Stimulated activated CD8-positive, alpha-beta memory T cell treated with anti-CD3 and anti-CD28 coated beads, Interleukin-7, amount 100 ng/mL, for 1 hour (primary cell): ENCODE measurements at places on chromosomes 4 and X.

GRCh38 chr4:98773638-98774037 lies 115.2 kb upstream of the TSPAN5 start:
- DNase-seq, result no peak

DNA sequence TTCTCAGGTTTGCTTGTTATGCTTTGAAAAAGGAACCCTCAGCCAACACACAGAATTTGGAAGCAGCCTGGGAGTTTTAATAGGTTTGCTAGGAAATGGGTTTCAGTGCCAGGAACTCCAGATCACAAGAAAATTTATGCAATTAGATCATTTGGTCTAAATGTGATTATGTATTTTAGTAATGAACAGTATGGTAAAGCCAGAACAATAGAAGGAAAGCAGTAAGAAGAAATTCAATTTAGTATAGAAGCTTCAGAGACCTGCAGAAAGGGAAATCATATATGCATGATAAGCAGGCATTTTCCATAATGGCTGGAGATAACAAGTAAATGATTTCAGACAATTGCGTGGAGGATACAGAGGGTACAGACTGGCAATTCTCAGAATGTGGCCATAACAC lies 184.7 kb downstream of the KCNIP4 start:
- no peak for DNase-seq

DNA sequence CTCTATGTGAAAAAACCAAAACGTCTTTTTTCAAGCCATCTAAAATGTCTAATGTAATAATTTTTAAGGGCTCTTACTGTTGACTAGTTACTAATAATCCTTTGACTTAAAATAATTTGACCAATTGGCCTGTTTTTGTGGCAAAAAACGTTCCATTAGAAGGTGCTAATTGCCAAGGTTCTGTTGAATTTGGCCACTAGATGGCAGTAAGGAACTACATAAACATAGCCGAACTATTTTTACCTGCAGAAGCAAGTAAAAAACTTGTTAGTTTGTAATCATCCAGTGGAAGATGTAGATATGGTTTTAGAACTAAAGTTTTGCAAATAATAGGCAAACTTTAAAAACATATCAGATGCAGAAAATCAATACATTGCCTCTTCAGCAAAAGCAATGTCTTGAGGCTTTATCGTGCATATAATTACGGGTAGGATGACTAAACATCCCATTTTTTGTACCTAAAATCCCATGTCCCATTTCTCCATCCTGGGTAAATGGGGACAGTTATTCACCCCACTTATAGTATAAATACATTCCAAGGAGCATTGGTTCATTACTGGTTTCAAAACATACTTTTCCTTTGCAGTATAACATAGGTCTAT lies 57.6 kb downstream of the PROM1 start:
- DNase-seq, result no peak

GRCh38 chr4:97646997-97647396 lies 496.3 kb downstream of the STPG2 start:
- no peak for DNase-seq

DNA sequence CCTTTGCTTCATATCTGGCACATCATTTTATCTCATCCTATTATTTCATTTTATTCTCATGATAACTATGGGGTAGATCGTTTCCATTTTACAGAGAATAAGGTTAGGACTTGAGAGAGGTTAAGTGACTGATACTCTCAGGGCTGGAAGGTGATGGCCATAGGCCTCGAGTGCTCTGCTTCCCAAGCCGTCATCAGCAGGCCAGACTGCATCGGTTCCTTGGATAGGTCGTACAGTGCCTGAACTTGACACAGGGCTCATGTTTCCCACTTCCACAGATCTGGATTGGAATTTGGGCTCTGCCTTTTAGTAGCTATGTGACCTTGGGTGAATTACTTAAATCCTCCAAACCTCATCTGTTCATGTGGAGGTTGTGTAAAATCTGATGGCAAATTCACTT lies 81.4 kb downstream of the TMEM131L start:
- DNase-seq, result no peak

DNA sequence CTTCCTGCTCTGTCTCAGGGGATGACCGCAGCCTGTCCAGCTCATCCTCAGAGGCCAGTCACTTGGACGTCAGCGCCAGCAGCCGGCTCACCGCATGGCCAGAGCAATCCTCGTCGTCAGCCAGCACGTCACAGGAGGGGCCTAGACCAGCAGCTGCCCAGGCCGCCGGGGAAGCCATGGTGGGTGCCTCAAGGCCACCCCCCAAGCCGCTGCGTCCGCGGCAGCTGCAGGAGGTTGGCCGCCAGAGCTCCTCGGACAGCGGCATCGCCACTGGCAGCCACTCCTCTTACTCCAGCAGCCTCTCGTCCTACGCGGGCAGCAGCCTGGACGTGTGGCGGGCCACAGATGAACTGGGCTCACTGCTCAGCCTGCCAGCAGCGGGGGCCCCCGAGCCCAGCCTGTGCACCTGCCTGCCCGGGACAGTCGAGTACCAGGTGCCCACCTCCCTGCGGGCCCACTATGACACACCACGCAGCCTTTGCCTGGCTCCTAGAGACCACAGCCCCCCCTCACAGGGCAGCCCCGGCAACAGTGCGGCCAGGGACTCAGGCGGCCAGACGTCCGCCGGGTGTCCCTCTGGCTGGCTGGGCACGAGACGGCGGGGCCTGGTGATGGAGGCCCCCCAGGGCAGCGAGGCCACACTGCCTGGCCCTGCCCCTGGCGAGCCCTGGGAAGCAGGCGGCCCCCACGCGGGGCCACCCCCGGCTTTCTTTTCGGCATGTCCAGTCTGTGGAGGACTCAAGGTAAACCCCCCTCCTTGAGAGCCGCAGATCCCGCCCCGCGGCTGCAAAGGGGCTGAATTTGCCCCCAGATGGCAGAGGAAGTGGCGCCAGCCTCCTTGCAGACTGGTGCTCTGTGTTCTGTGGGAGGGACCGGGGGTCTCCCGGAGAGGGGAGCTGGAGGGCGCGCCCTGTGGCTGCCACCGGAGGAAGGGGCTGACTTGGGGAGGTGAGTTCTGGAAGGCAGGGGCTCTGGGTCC lies 29.9 kb downstream of the DOK7 start:
- DNase-seq, result no peak

DNA sequence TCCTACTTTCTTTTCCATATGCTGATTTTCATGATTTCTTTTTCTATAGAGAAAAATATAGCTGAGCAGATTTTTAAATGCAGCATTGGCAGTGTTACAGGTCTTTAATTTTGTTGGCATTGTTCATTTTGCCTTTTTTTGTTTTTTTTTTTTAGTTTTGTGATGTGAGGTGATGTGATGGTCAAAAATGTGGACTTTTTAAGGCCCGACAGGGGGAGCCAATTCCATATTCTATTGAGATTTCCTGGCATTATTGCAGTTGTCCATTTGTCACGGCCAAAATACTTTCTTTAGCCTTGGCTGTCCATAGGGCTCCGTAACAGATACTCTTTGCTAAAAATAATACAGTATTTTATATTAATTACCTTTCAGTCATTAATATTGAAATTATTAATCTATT lies 47.8 kb downstream of the SLIT2 start:
- DNase-seq, result no peak

GRCh38 chr4:147535124-147535523 lies 54.2 kb downstream of the EDNRA start:
- DNase-seq, result no peak

- DNase-seq, result no peak
Observed at GRCh38 chr4:69518538-69519198, 23.0 kb upstream of the UGT2B4 start.

GRCh38 chr4:68883870-68884269 lies 67.7 kb downstream of the UGT2A3 start:
- no peak for DNase-seq

DNA sequence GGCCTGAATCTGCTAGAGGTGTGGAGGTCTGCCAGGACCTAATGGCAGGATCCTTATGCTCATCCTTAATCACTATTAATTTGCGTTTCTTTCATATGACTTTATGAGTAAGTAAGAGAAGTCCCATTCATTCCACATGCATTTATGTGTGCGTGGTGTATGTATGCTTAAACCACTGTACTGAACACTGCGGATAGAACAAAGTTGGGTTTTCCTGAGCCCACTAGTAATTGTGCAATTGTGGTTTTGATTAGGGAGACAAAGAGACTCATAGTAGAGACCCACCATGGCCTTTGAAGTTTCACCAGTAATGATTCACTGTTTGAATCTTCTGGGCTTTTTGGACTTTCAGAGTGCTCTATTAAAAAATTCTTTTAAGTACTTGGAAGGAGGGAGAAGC lies 498.5 kb upstream of the DIPK2B start:
- no peak for DNase-seq

DNA sequence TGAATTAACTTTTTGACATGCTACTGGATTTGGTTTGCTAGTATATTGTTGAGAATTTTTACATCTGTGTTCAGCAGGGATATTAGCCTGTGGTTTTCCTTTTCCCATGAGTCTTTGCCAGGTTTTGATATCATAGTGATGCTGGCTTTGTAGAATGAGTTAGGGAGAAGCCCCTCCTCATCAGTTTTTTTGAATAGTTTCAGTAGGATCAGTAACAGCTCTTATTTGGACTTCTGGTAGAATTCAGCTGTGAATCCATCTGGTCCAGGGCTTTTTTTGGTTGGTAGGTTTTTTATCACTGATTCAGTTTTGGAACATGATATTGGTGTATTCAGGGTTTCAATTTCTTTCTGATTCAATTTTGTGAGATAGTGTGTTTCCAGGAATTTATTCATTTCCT lies 790.4 kb upstream of the GRID2 start:
- DNase-seq, result no peak

GRCh38 chrX:84064814-84065213 lies 123.2 kb downstream of the RPS6KA6 start:
- DNase-seq, result no peak

DNA sequence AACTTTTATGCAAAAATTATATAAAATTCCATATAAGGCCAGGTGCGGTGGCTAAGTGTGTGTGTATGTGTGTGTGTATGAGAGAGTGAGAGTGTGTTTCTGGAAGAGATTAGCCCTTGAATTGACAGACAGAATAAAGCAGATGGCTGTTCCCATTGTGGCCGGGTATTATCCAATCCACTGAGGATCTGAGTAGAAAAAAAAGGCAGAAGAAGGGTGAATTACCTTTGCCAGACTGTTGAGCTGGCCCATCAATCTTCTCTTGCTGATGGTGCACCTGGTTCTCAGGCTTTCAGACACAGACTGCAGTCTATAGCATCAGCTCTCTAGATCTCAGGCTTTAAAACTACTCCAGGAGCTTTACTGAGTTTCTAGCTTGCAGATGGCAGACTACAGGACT lies 92.2 kb upstream of the SLIT2 start:
- no peak for DNase-seq

DNA sequence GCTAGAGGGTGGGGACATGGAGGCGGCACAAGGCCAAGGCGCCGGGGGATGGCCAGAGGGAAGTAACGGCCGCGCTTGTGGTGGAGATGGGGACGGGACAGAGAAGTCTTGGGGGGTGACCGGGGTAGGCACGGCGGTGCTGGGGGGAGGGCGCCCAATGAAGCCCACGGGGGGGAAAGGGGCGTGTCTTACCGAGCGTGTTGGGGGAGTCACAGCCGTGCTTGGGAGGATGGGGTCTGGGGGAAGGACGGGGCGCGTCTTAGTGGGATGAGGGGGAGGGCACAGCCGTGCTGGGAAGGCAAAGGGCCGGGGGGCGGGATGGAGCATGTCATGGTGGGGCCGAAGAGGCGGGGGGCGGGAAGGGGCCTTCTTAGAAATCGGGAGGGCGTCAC lies 952 bp downstream of the ARSD start:
- no peak for DNase-seq

DNA sequence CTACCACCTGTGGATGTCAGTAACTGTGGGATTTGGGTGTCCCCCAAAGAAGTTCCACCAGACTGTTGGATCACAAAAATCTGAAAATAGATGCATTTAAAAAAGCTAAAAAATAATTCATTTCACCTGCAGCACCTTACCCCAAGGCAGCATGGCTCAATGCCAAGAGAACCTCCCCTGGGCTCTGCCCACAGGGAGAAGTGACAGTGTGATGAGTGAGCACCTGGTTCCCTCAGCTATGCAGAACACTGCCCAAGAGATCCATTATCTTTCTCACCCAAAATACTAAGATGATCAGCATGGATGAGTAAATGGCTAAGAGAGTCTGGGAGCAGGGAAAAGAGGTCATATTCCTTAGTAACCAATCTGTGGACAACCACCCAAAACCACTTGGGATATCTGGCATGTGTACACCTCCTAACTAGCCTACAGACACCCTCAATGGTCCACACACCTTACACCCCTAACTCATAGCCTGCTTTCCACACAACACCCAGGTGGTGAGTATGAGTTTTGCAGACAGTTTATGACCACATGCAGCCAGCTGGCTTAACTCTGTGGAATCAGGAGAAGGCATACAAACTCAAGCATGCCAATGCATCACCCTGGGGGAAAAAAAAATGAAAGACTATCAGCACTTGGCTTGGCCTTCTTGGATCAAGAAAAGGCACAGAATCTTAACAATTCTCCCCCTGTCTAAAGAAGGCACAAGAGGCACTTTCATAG lies 416.5 kb upstream of the SMIM31 start:
- no peak for DNase-seq

DNA sequence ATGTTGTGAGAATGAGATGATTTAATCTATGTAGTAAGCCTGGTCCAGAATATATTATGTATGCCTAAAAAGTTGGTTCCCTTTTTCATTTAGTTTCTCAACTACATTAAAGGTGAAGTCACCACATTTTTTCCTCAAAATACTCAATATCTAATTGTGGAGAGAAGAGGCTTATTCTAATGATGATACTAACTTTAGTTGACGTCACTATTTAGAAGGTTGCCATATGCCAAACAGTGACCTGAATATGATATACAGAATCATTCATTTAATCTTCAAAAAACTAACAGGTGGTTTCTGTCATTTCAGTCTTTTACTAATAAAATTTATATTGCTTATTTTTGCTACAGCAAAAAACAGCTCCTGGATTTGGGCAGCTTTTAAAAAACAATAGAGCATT lies 480.7 kb upstream of the NWD2 start:
- DNase-seq, result no peak

- no peak for DNase-seq
Observed at GRCh38 chr4:10336471-10336870, 120.8 kb downstream of the ZNF518B start.

GRCh38 chr4:3320361-3321023 lies 27.7 kb downstream of the RGS12 start:
- no peak for DNase-seq

- DNase-seq, result peak; percentile 0
Observed at GRCh38 chrX:135931644-135932487, 38.4 kb downstream of the SAGE1 start.

DNA sequence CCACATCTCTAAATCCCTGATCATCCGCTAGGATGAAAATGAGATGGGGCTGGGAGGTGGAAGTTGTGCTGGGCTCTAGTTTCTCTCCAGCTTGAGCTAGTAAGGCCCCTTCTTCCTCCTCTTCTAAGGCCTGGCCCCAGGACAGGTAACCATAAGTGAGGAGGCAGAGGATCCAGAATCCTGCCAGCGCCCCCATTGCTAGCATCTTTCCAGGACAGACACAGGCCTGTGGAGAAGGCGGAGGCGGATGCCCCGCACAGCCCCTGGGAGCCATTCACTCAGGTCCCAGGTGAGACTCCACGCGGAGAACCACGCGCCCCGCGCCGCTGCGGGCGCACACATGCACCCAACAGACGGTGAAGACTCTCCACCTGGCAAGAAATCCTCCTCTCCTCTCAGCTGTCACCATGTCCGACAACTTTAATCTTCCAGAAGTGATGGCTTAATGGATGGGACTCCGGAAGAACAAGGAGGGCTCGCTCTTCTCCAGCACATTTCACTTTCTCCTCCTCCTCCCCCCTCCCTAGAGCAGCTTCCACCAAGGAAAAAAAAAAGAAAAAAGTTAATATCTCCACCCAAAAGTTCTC lies 793 bp downstream of the ARSJ start:
- DNase-seq, result no peak
